Amygdala (tissue), 56 donors: ENCODE measurements at places on chromosomes 2 and 18.

DNA sequence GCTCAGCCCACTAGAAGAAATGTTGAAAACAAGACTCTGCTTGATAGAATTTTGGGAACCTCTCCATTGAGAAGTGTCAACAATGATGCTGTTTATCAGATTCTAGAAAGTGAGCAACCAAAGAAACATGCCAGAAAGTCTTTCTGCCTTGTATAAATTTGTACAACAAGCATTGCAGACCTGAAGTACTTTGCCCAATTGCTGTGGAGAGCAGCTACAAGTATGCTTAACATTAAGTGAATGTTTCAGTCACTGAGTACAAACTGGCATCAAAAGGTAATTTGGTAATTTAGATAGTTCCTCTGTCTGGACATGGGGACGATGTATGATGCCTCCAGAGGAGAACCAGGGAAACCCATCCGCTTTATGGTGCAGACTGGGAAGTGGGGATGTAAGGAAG, 33.4 kb upstream of the SKA1 start:
- DNase-seq: no peak

DNA sequence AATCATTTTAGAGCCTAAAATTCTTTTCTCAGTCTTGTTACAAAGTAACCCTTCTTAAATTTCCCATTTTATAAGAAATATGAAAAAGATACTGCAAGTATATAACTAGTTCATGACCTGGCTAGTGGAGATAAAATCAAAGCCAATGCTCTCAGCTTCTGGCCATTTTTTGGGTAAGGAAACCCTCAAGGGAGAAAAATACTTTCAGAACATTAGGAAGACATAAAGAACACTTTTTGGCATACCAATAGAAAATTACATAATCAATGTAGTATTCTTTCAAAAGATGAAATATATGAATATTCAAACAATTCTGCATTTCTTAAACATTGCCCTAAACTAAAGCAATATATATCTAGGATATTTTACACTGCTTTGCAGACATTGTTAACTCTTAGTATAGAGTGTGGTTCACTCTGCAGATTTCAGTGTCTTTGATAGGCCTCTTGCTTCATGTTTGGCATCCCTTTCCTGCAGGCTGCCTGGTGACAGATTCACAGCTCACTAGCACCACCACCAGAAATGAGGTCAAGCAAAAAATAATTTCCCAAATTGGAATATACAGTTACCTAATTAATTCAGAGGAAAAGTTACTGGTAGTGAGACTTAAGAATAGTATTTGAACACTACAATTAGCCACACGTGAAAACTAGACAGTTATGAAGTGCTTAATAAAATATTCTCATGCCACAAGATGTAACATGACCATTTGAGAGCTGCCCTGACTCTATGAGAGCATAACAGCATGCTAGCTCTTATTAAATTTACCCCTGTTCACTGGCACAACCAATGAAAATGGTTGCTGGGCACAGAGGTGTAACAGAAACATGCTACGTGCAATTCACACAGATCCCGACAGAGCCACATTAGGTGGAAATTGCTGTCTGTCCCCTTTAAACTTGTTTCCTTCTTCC, 36.0 kb downstream of the PAIP2B start:
- no peak for DNase-seq

- no peak for DNase-seq
These were observed 162.0 kb upstream of the SETBP1 start for GRCh38 chr18:44518666-44519065.

DNA sequence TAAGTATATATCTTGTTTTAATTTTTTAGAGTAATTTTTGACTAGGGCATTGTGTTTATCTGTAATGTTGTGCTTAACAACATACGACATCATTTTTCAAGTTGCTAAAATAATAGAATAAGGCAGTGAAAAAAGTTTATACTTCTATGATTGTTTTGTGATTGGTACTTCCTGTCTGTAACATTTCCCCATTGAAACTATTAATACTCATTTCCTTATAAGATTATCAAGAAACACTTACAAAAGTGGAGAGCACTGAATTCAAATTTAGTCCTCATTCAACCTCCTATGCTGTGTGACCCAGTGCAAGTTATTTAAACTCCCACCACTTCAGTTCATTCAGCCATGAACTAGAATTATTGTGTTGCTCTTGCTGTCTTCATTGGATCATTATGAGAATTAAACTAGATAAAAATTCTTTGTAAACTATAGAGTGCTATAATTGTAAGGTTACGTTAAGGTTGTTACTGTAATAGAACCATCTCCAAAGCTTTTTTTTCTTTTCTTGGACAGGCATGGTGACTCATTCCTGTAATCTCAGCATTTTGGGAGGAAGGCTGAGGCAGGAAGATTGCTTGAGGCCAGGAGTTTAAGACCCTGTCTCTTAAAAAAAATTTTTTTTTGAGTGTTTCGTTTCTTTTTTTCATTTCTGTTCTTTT, 2.8 kb downstream of the ETAA1 start:
- no peak for DNase-seq

GRCh38 chr2:170679607-170680079, 35.5 kb upstream of the SP5 start:
- no peak for DNase-seq

DNA sequence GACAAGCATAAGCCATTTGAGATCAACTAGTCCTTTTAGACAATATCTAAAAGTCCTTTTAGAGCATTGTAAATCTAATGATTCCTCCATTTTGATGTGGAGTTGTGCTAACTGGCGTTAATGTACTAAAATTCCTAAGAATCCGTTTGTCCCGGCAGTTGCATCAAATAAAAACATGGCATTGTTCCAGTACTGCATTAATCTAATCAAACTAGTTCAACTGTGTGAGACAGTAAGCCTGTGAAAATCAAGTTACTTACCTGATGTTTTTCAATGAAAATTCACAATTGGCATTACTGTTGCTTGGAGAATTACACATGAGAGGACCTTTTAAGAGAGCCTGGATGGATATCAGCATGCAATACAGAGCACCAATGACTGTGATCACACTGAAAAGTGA, 13.3 kb downstream of the TM4SF20 start:
- no peak for DNase-seq

- no peak for DNase-seq
These were observed 63.8 kb downstream of the HAUS1 start for GRCh38 chr18:46167971-46168370.

- DNase-seq: no peak
These were observed 17.6 kb downstream of the PMAIP1 start for GRCh38 chr18:59917422-59917821.

DNA sequence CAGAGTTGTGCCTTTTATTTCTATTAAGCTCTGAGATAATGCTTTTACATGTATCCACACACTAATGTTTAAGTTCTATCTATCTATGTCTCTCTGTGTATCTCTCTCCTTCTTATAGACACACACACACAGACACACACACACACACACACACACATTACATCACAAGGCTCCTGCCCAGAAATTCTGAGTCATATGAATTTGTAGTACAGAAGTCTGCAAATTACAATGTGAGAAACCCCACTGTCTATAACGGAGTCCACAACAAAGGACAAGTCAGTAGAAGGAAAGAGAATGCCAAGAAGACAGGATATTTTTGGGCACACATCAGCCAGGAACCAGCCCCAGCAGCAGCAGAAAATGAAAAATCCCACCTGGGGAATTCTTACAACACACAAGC, 142.4 kb downstream of the EN1 start:
- DNase-seq: no peak

GRCh38 chr2:60483401-60483800, 70.1 kb downstream of the BCL11A start:
- no peak for DNase-seq

GRCh38 chr2:74944987-74945787, 13.3 kb upstream of the POLE4 start:
- no peak for DNase-seq

GRCh38 chr2:9990736-9991135, 39.2 kb downstream of the GRHL1 start:
- no peak for DNase-seq

- DNase-seq: no peak
These were observed 3.6 kb downstream of the LGALSL start for GRCh38 chr2:64457524-64457923.

GRCh38 chr2:48914477-48915089, 159.1 kb upstream of the LHCGR start:
- DNase-seq: no peak

DNA sequence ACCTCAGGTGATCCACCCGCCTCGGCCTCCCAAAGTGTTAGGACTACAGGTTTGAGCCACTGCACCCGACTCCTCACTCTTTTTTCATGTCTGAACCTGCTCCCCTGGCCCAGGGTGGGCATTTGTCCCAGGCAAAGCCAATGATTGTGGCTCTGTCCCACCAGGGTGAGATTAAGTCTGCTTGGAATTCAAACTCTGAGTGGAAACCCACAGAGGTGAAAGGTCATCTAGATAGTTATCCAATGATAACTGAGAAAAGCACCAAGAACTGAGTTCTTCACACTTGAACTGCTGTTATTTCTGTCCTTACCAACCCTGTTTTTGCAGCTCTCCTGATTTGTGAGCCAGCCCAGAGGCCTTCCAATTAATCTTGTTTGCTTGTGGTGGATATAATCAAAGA, 62.4 kb upstream of the ACVR1 start:
- DNase-seq: no peak

DNA sequence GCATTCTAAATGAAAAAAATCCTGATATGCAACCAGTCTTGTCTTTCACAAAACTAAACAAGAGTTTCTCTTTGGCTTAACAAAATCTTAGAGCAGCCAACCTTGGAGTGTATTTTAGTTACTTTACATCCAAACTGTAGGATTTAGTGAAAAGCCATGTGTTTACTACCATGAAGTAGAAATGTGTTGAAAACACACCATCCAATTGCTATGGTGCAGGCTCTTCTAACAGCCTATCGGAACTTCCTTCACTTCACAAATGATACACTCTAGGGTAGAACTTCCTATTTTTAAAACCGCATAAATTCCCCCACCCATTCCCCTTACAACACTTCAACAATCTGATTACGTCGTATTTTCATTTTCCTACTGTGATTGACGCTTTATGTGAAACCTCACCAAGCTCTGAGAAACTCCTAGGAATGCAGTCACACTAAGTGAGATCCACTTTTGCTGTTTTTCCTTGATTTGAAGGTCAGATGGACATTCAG, 74.4 kb upstream of the MAP4K4 start:
- DNase-seq: no peak

GRCh38 chr2:17628349-17629261, 88.1 kb downstream of the VSNL1 start:
- no peak for DNase-seq

DNA sequence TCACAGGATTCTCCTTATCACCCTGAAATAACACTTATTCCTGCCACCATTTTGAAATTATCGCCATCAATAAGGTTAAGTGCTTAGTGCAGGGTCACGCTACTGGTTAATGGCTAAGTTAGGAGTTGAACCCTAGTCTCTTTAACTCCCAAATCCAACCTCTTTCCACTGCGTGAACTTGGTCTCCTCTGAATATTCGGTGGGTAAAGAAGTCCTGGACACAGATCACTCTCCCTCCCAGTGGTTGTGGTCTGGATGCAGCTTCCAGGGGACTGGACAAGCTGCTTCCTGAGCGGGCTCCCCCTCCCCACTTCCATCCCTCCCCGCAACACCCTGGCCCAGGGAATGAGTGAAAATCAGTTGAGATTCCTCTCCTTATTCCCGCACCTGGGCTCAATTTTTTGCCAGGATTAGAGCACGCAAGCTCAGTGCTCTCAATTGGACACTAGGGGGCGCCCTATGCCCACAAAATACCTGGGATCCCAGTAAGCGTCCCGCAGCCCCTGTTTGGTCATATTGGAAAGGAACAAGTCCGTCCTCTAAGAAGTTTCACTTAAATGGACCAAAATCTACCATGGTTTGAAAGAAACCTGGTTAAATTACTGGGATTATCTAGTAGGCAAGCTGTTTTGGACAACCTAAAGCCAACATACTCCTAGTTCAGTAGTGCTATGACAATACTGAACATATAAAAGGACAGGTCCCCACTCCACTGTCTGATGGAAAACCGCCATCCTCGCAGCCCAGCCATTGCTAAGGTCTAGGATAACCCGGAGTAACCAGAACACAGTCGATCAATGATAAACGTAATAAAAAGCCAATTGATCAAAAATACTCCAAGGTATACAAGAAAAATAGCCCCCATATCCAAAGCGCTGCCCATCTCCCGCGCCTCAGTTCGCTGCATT, 40.4 kb downstream of the DHRS9 start:
- DNase-seq: peak; percentile 56

DNA sequence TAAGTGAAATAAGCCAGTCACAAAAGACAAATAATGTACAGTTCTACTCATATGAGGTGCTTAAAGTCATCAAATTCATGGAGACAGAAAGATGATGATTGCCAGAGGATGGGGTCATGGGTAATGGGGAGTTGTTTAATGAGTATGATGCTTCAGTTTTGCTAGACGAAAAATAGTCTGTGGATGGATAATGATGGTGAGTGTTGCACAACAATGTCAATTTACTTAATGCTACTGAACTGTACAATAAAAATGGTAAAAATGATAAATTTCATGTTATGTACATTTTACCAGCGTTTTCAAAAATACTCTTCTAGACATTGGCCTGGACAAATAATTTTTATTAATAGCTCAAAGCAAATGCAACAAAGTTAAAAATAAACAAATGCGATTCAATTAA, 118.5 kb upstream of the KYNU start:
- DNase-seq: no peak

GRCh38 chr2:186690786-186691185, 3.1 kb upstream of the FAM171B start:
- no peak for DNase-seq

DNA sequence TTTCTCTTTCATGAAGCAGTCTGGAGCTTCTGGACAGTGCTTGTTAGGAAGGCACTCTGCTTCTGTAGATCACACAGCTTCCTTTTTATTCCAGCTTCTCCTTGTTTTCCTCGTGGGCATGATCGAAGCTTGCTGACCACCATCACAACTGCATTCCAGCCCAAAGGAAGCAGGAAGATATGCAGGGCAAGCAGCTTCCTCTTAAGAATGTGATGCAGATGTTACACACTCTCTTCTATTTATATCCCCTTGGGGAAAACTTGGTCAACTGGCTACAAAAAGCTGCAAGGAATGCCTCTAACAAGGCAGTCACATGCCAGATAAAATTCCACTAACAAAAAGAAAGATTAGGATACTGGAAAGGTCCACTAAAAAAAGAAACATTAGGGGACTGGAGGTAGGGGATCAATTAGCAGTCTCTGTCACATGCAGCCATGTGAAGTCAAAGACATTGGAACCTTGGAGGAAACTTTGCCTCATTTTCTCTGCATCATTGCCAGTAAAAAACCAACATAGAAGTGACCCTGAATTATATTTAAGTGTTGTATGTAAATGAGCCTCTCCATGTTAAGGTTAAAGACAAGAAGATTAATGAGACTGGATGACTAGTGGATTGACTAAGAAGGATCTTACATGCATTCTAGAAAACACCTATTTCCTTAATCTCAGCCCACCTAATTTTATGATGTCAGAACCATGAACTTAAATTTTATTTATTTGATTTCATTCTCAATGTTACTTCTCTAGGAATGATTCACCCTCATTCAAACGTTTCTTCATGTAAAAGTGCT, 98.3 kb downstream of the NAB1 start:
- no peak for DNase-seq

DNA sequence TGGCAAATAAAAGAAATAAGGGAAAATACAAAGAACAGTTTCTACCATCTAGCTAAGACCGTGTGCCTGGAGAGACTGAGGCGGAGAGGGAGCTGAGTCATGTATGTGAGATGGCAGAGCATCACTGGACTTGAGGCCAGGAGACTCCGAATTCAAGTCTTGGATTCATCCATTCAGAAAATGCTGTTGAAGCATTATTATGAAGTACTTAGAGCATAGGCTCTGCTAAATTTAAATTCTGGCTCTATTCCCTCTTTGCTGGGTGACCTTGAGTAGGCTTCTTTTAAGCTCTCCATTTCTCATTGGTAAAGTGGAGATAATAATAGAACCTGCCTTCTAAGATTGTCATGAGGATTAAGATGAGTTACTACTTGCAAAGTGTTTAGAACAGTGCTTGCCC, 34.7 kb downstream of the NPHP1 start:
- no peak for DNase-seq
